ENCODE measurements at places on chromosomes 7 and 10.

DNA sequence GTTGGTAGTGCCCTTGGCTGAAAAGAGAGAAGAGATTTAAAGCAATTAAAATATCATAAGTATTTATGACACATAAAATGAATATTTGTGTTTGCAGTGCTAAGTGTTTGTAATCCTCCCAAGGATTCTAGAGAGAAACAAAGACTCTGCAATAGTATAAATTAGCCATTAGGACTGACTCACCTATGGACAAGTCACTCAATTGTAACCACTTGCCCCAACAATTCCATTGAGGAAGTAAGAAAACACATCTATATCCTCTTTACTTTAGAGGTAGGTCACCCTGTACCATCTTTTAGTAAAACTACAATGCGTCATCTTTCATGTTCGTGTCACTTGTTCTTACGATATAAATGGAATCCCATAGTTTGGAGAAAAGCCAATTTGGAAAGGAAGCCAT lies 85.7 kb upstream of the INHBA start:
- DNase-seq: no peak

DNA sequence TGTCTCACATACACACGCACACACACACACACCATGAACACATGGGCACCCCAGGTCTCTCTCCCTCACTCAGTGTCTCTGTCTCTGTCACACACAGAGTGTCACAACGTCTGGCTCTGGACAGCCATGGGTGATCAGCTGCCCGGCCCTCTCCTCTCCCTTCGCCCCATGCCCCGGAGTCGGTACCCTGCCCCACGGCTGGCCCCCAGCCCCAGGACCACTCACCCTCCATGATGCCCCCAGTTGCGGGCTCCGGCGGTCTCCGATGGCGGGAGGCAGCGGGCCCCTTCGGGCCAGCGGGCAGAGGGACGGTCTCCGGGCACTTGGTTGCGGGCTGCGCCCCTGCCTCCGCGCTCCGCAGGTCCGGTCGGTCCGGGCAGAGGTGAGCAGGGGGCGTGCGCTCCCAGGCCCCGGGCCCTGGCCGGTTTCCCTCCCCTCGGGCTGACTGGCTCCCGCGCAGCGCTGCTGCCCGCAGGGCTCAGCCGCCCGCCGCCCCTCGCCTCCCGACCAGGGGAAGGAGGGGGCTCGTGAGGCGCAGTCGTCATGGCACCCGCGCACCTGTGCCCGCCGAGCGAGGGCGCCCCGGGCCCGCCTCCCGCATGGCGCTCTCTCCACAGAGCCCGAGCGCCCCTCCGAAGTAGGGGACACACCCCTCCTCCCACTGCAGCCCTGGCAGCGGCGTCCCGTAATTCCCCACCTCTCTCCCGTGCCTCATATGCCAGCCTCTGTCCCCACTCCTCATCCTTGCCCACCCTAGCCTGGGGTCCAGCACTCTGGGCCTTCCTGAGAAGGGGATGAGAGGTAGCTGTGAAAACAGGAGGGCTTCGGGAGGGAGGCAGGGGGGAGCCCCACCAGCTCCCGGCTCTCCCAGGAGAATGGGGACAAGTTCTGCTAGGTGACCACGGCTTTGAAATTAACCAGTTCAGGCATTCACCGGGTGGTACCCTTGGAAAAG lies at the start of gene NPFFR1:
Gene NPFFR1, minus strand, starts transcription at position 560 of the 955 bp plus-strand sequence. Its CDS starts 328 bp downstream, at position 232.
- DNase-seq: no peak

GRCh38 chr10:116465546-116465945 lies 37.9 kb downstream of the PNLIPRP3 start:
- DNase-seq: no peak

- DNase-seq: no peak
Measured at GRCh38 chr10:99996671-99997648, 12.8 kb downstream of the DNMBP start.

GRCh38 chr7:43729924-43730248 lies 563 bp upstream of the COA1 start:
- DNase-seq: no peak

Data from OCI-LY7 (cell line).